ENCODE measurements at places on chromosomes 11 and 22.

DNA sequence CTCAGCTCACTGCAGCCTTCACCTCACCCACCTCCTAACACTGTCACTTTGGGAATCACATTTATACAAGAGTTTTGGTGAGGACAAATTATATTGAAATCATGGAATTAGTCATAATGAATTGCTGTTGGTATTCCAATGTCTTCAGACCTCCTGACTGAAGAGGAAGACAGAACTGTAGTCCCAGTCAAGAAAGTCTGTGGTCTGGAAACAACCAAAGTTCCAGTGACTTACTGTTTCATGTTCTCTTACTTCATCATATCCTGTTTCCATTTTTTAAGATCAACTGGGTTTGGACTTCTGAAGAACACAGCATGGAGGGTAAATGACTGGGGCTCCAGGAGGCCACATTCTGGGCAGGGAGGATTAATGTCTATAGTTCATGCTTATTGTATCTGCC lies 43.0 kb upstream of the HIPK3 start:
- DNase-seq, result no peak

GRCh38 chr11:2134022-2135010 lies 4.9 kb downstream of the IGF2 start:
- no peak for DNase-seq

DNA sequence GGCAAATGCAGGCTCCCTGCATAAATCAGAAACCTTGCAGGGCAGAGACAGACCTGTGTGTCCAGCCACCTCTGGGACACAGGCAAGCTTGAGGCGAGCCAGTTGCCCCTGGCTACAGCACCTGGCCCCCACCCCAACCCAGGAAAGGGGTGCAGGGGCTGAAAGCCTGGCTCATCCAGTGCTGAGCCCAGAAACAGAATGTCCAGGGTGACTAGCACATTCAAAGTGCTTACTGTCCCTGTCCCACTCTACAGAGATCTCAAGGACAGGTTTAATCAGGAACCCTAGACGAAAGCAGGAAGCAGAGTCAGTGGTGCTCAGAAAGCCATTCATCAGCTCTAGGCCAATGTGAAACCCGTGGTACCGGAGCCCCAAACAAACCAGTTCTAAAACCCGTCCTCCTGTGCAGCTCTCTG lies 31.9 kb downstream of the PLEKHA7 start:
- DNase-seq, result no peak

- no peak for DNase-seq
These were observed 583 bp downstream of the MRPL23 start for GRCh38 chr11:1947592-1948237.

DNA sequence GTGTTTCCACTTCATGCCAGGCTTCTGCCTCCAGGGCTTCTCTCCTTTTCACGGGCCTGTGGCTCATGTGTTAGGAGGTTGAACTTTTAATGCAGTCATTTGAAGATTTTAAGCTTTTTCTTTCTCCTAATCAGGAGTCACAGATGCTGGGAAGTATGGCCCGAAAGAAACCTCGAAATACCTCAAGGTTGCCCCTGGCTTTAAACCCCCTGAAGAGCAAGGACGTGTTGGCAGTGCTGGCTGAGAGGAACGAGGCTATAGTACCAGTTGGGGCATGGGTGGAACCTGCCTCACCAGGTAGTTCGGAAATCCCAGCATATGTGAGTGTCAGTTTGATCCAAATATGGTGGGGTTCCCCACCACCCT lies 571 bp downstream of the CCDC15 start:
- no peak for DNase-seq

DNA sequence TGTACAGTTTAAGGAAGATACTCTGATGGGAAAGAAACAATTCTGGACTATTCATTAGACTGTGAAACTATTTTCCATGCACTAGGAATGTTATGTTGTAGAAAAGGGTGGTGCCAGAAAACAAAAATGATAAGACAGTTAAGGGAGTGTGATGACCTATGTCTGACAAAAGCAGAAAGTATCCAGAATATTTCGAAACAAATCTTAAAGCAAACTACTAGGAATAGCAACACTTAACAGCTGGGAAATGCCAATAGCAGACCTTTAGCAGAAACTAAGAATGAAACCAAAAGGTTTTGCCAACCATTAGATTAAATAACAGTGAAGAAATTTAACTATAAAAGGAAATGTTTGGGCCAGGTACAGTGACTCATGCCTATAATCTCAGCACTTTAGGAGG lies 3.3 kb upstream of the ARHGAP20 start:
- no peak for DNase-seq

GRCh38 chr22:40728731-40729189 lies 49.5 kb downstream of the MCHR1 start:
- DNase-seq, result no peak

DNA sequence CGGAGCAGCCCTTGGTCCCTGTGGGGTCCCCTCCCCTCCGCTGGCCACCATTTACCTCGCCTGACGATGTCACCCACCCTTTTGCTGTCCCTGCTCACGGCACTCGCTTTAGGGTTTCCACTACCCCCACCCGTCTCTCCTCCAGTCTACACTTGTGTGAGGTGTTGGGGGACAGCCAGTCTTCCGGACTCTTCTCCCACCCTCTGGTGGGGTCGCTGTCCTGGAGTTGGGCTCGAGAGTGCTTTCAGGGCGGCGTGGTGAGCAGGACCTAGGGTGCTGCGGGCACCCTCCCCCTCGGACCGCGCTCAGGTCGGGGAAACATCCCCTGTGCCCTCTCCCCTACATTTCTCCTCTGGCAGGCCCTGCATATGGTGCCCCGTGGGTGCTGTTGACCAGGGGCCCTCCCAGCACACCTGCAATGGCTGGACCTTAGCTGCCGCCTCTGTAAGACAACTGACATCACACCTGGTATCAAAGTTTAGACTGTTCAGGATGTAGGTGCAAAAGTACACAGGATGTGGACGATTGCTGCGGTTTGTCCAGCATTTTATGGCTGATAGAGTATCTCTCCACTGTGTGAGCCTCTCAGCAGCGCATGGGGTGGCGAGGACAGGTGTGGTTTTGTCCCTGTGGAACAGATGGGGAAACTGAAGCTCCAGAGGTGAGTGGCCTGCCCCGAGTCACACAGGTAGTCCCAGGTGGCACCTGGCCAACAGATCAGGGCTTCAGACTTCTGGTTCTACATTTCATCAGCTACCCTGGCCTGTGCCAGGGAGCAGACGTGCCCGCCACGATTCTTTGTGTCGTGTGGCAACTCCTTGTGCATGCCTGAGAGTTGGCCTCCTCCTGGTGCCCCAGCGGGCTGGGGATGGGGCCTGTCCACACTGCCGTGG lies 1.2 kb downstream of the GRK2 start:
- no peak for DNase-seq

DNA sequence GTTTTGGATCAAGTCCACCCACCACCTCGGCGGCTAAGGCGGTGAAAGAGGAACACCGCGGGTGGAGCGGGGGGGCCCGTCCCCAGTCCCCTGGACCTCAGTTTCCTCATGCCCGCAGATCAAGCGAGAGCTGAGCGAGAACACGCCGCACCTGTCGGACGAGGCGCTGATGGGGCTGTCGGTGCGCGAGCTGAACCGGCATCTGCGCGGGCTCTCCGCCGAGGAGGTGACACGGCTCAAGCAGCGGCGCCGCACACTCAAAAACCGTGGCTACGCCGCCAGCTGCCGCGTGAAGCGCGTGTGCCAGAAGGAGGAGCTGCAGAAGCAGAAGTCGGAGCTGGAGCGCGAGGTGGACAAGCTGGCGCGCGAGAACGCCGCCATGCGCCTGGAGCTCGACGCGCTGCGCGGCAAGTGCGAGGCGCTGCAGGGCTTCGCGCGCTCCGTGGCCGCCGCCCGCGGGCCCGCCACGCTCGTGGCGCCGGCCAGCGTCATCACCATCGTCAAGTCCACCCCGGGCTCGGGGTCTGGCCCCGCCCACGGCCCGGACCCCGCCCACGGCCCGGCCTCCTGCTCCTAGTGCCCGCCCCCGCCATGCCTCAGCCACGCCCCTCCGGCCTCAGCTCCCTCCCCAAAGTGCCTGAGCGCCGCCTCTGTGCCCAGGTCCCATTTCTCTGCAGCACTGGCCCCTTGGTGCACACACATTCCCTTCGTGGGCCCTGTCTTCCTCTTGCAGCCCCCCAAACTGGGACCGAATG lies 12.7 kb downstream of the MAFF start:
- peak; percentile 88 for DNase-seq

DNA sequence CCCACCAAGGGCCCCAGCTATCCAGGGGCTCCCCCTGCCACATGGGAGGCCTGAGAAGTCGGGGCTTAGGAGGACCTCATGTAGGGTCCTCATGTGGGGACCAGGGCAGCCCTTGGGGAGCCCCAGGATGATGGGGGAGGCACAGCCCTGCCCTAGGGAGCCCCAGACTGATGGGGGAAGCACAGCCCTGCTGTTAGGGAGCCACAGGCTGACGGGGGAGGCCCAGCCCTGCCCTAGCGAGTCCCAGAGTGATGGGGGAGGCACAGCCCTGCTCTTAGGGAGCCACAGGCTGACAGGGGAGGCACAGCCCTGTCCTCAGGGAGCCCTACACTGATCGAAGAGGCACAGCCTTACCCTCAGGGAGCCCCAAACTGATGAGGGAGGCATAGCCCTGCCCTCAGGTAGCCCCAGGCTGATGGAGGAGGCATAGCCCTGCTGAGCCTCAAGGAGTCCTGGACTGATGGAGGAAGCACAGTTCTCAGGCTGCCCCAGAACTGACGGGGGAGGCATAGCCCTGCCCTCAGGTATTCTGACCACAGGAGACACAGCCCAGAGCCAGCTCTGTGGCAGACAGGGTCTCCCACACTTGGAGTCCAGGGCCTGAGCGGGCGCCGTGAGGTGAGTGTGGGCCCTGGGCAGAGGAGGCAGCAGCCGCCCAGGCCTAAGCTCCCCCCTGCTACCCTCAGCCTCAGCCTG lies 10.8 kb downstream of the PRR33 start:
- peak; percentile 45 for DNase-seq

DNA sequence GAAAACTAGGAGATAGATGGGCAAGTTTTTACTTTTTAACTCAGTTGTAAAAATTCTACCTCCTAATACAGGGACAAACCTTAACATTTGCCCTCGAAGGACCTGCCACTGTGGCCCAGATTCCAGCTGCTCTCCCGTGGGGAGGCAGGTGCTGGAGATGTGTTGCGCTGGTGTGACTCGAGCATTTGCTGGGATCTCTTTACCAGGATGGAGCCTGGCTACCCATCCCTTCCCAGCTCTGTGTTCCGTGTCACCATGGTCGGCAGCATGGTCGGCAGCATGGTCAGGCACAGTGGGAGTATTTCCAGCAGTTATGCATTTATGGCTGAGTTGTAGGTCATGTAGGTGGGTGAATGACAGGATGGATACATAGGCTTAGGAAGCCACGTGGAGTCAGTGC lies 41.1 kb downstream of the OTOG start:
- DNase-seq, result no peak

DNA sequence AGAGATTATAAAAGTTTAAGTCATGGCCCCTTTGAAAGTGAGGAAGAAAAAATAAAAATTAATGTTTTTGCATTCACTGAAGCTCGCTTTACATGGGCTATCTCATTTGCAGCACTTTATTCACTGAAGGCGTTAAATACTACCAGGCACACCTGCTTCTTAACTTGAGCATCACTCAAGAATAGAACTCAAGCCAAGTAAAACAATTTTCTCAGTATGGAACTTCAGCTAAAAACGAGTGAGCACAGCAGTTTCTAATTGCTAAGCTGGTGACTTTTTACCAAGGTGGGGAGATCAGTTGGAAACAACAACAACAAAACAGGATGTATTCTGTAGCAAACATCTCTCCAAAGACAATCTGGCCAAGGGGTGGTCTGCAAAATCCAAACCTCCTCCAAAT lies 405.6 kb downstream of the RAB38 start:
- no peak for DNase-seq

- no peak for DNase-seq
These were observed 47.2 kb upstream of the SLC22A12 start for GRCh38 chr11:64543818-64544217.

GRCh38 chr22:42642806-42643633 lies 2.6 kb upstream of the ATP5MGL start:
- no peak for DNase-seq

- DNase-seq, result no peak
These were observed 1.3 kb upstream of the INSC start for GRCh38 chr11:15113381-15113780.

- peak; percentile 19 for DNase-seq
These were observed at the start of gene TPH1 for GRCh38 chr11:18046116-18046777. Gene TPH1, minus strand, starts transcription at chr11:18046269. Its CDS starts 5,507 bp downstream, at chr11:18040762.

- DNase-seq, result no peak
These were observed 907 bp downstream of the MCHR1 start for GRCh38 chr22:40679964-40680818.

DNA sequence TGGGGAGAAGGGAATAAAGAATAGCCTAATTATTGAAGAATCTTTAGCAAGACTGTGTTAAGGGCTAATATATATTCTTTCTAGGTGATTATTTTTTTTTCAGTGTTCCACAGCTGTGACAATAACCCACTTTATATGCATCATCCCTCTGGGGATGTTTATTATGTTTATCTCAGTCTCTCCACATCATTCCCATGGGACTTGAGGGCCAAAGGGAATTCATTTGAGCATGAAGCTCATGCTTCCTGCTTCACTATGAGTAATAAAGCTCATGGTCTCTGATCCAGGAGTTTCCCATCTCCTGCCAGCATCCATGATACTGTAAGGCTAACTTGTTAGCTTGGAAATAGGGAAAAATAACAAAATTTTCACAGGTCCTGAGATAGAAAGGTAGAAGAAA lies 1888.4 kb downstream of the LRRC4C start:
- no peak for DNase-seq

DNA sequence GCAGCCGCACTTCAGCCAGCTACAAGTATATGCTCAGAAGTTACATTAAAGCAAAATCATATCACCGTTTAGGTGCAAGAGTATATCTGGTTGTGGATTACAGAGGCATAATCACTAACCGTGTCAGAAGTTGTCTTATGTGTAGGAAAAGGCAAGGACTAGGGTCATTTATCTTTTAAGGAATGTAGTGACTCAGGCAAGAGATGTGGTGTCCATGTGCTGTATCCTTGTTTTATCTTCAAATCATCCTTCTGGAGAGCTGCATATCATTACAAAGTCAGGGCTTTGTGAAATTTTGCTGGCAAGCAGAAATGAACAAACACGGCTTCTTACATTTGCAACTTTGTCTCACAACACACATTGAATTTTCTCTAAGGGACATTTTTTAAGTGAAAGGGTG lies 12.7 kb upstream of the CHORDC1 start:
- no peak for DNase-seq

DNA sequence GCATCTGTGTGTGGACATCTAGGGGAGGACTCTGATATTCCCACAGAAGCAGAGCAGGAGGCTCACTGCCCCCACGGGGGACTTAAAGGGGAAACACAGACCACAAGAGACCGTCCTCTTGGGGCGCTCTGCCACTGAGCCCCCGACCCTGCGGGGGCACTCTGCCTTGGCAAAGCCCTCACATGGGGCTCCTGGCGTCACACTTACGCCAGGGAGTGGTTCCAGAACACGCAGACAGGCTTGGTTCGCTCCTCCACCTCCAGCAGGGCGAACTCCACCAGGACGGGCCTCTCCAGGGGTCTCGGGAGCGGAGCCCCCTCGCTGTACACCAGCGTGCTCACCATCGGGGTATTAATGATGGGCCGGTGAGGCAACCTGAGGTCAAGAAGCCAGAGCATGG lies 45.1 kb downstream of the TRMU start:
- DNase-seq, result no peak

Data from GM13976 (cell line).